ENCODE measurements at places on chromosomes 11 and 22. TPM values are rescaled to one million over a fixed set of nuclear protein-coding genes. Genes with fewer than 3 reads are reported as not detected.

GRCh38 chr11:90795746-90796145 lies 572.9 kb upstream of the CHORDC1 start:
- H3K4me1 ChIP-seq, result no peaks in the 10 kb centered on the region
- no peak for DNase-seq
- H3K36me3 ChIP-seq, result no peaks in the 10 kb centered on the region
- H3K4me3 ChIP-seq, result no peak overlapping the region
- H3K27ac ChIP-seq, result no peak overlapping the region
- no peaks in the 10 kb centered on the region for H3K27me3 ChIP-seq

PHOX2A gene
- not detected for total RNA-seq

POTEH gene
- not detected for total RNA-seq

FOLH1 gene
- 8.2 TPM for total RNA-seq

DNA sequence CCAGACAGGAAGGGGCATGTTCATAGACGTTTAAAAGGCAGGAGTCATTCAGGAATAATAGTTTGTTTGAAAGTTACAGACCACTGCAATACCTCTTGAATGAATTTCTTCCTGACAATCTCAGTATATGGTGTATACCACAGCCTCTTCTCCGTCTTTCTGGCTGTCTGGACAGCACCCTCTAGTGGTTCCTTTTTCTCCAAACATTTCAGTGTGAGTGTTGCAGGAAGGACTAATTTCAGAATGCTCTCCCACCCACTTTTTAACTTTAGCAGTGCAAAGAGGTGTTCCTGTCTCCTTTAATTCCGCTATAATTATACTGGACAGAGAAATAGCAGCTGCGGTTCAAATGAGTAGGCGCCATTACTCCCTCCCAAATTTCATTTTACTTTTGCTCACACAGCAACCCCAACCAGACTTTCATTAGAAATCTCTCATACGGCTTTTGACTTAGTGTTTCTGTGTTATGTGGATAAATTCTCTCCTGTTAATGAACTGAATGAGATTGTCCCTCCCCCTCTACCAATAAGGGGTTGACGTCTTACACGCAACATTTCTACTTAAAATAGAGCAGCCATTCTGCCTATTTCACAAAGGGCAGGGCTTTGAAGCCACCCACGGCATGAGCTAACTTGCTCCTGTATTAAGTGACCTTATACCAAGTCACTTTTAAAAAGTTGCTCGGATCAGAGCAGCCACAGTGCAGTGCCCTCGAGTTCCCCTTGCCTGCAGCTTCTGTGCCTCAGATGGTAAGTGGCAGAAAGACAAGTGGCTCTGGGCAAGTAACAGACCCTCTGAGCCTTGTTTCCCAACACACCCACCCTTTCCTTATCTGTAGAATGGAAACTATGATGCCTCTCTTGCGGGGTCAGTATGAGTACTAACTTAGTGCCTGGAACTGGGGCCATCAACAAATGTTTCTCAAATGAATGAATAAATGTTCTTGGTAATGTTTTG lies 368.6 kb downstream of the OPCML start:
- no peaks in the 10 kb centered on the region for H3K36me3 ChIP-seq
- no peaks in the 10 kb centered on the region for H3K4me1 ChIP-seq
- no peak for DNase-seq
- no peak overlapping the region for H3K27ac ChIP-seq

CYP2D6 gene
- 0.16 TPM for total RNA-seq

GRCh38 chr11:85756401-85757200 lies 54.3 kb downstream of the SYTL2 start:
- no peak overlapping the region for H3K27ac ChIP-seq
- H3K4me3 ChIP-seq, result no peak overlapping the region
- H3K4me1 ChIP-seq, result no peaks in the 10 kb centered on the region
- H3K27me3 ChIP-seq, result no peaks in the 10 kb centered on the region
- H3K36me3 ChIP-seq, result no peaks in the 10 kb centered on the region

DNA sequence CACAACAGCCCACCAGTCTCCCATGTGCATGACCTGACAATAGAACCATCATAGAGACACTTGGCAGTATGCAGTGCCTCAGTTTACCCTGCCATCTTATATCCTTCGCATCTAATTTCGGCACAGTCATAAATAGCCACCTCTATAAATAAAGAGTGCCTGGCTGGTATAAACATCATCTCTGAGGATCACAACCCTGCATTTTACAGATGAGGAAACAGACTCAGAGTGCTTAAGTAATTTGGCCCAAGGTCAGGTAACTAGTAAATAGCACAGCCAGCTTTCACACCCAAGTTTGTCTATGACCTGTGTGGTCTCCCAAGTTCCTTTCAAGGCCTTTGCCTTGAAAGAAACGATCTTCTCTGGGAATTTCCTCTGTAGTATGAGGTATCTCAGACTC lies 44.6 kb downstream of the CYB5R2 start:
- H3K4me3 ChIP-seq, result no peak overlapping the region
- H3K27me3 ChIP-seq, result no peaks in the 10 kb centered on the region
- no peaks in the 10 kb centered on the region for H3K4me1 ChIP-seq
- DNase-seq, result no peak
- no peak overlapping the region for H3K27ac ChIP-seq

- H3K4me3 ChIP-seq, result no peak overlapping the region
- no peak overlapping the region for H3K27ac ChIP-seq
- H3K4me1 ChIP-seq, result no peaks in the 10 kb centered on the region
- no peaks in the 10 kb centered on the region for H3K27me3 ChIP-seq
- H3K36me3 ChIP-seq, result no peaks in the 10 kb centered on the region
Observed at GRCh38 chr11:22879630-22880029, 19.4 kb upstream of the CCDC179 start.

DNA sequence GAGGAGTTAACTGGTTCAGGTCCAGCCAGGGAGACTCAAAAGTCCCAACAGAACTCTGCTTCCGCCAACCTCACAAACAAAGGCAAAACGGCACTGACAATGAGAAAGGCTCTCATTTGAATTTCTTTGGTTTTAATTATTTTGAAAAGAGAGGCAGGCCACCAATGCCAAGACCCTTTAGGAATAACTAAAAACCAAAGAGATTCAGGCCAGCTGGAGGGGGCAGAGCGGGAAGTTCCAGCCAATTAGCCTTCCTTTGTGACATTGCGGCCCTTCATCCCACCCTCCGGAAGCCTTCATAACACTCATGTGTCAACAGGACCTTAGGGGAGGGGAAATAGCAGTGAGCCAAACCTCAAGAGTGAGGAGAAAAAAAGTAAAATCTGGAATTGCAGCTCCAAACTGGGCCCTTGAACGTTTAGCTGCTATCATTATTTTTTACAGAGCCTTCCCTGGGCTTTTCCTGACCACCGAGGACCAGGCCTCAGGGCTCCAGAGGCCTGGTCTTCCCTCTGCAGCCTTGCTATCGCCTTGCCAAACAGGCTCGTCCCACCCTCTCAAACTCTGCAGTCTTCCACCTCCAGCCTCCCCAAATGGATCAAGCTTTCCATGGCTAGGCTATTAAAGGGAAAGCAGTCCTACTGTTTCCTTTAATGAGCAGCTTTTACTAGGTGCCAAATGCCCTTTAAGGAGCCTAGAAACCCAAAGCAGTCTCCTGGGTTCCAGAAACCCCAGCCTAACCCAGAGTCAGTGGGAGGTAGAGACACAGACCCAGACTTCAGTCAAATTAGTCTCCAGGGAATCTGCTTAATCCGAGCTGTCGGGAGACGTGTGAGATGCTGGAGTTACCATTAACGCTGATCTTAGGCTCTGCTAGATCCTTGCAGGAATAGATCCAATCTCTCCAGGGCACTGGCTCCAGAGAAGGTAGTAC lies 114.2 kb downstream of the CCDC34 start:
- H3K4me1 ChIP-seq, result no peaks in the 10 kb centered on the region
- no peaks in the 10 kb centered on the region for H3K36me3 ChIP-seq
- H3K27ac ChIP-seq, result peak overlapping the region; percentile 50
- no peak for DNase-seq
- no peak overlapping the region for H3K4me3 ChIP-seq
- no peaks in the 10 kb centered on the region for H3K27me3 ChIP-seq

SCGB1A1 gene
- not detected for total RNA-seq

DNA sequence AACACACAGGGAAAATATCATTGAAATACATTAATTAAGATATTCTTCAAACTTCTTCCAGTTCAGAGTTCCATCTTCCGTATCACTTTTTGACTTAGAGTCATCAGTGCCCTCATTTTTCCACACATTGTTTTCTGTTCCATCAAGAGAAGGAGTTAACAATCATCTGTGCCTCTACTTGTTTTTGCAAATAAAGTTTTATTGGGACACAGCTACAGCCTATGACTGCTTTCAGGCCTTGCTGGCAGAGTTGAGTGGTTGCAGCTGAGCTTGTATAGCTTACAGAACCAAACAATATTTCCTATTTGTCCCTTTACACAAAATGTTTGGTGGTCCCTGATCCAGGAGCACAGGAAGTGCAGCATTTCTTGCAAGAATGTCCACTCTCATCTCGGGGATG lies 51.6 kb downstream of the SGSM1 start:
- H3K27me3 ChIP-seq, result no peaks in the 10 kb centered on the region
- no peak overlapping the region for H3K27ac ChIP-seq
- DNase-seq, result no peak
- no peaks in the 10 kb centered on the region for H3K36me3 ChIP-seq

NXPE1 gene
- total RNA-seq, result 1.3 TPM

LRRN4CL gene
- 13.6 TPM for total RNA-seq

- no peaks in the 10 kb centered on the region for H3K36me3 ChIP-seq
- H3K4me1 ChIP-seq, result no peaks in the 10 kb centered on the region
Observed at GRCh38 chr11:122686111-122686510, 30.6 kb downstream of the UBASH3B start.

- no peaks in the 10 kb centered on the region for H3K27me3 ChIP-seq
- no peak overlapping the region for H3K27ac ChIP-seq
- DNase-seq, result no peak
- H3K36me3 ChIP-seq, result no peaks in the 10 kb centered on the region
- H3K4me1 ChIP-seq, result peaks cover 10% of the 10 kb centered on the region
Observed at GRCh38 chr22:20128902-20129746, 2.5 kb upstream of the ZDHHC8 start.

CECR2 gene
- 0.32 TPM for total RNA-seq

DNA sequence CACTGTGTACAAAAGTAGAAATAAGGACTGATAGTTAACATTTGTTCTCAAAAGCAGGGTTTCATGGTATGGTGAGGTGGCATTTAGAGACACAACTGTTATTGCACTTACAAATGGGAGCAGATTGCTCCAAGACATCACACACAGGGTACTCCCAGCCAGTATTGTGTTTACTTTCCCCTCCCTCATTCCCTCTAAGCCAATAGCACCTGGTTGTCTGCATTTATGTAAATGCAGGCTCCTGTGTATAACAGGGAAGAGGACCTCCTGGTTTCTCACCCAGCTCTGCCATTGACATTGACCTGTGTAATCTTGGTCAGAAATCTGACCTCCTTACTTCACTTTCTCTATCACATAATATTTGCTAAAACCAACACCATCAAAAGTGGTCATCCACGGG lies 154.4 kb downstream of the NAV2 start:
- no peaks in the 10 kb centered on the region for H3K27me3 ChIP-seq
- H3K4me1 ChIP-seq, result no peaks in the 10 kb centered on the region
- H3K4me3 ChIP-seq, result no peak overlapping the region

- H3K4me1 ChIP-seq, result no peaks in the 10 kb centered on the region
- H3K27ac ChIP-seq, result no peak overlapping the region
- no peaks in the 10 kb centered on the region for H3K36me3 ChIP-seq
- H3K4me3 ChIP-seq, result no peak overlapping the region
Observed at GRCh38 chr11:47398551-47398950, 9.8 kb upstream of the SLC39A13 start.

DNA sequence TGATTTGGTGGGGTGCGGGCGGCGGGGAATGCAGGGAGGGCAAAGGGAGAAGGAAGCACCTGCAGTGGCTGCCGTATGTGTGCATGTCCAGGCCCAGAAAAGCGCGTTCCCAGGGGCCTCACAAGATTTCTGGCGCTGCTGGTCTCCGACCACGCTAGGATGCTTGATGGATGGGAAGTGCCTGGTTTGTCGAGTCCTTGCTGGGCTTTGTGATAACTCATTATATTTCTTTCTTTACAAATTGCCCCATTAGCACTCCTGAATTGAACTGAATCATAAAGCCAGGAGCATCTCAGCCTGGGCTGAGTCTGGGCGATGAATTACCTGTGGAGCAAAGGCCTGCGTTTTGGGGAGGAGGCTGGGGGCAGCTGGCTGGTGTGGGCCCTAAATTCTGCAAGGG lies 69.2 kb upstream of the LMO1 start:
- no peak overlapping the region for H3K27ac ChIP-seq
- H3K36me3 ChIP-seq, result no peaks in the 10 kb centered on the region
- no peaks in the 10 kb centered on the region for H3K27me3 ChIP-seq
- H3K4me3 ChIP-seq, result no peak overlapping the region
- no peak for DNase-seq

GRCh38 chr11:82992223-82992622 lies 79.5 kb downstream of the RAB30 start:
- no peaks in the 10 kb centered on the region for H3K36me3 ChIP-seq
- DNase-seq, result no peak
- no peak overlapping the region for H3K27ac ChIP-seq
- H3K4me3 ChIP-seq, result no peak overlapping the region

- no peaks in the 10 kb centered on the region for H3K36me3 ChIP-seq
- peaks cover 6% of the 10 kb centered on the region for H3K4me1 ChIP-seq
- no peaks in the 10 kb centered on the region for H3K27me3 ChIP-seq
- DNase-seq, result peak; percentile 65
Observed at GRCh38 chr11:47768101-47768612, 1.0 kb upstream of the FNBP4 start.

- H3K27ac ChIP-seq, result no peak overlapping the region
- H3K4me1 ChIP-seq, result no peaks in the 10 kb centered on the region
- no peaks in the 10 kb centered on the region for H3K36me3 ChIP-seq
- no peak for DNase-seq
- no peaks in the 10 kb centered on the region for H3K27me3 ChIP-seq
- no peak overlapping the region for H3K4me3 ChIP-seq
Observed at GRCh38 chr11:122695076-122695615, 39.6 kb downstream of the UBASH3B start.

- no peak overlapping the region for H3K27ac ChIP-seq
- no peak for DNase-seq
- H3K27me3 ChIP-seq, result no peaks in the 10 kb centered on the region
- no peaks in the 10 kb centered on the region for H3K4me1 ChIP-seq
- no peaks in the 10 kb centered on the region for H3K36me3 ChIP-seq
- no peak overlapping the region for H3K4me3 ChIP-seq
Observed at GRCh38 chr22:46934172-46934745, 171.8 kb downstream of the TBC1D22A start.

- H3K4me1 ChIP-seq, result peaks cover 14% of the 10 kb centered on the region
- no peaks in the 10 kb centered on the region for H3K27me3 ChIP-seq
- DNase-seq, result no peak
- peak overlapping the region; percentile 75 for H3K4me3 ChIP-seq
- H3K27ac ChIP-seq, result peak overlapping the region; percentile 70
- no peaks in the 10 kb centered on the region for H3K36me3 ChIP-seq
Observed at GRCh38 chr11:64251753-64252002, 348 bp downstream of the PLCB3 start.

- peak overlapping the region; percentile 89 for H3K27ac ChIP-seq
- H3K27me3 ChIP-seq, result no peaks in the 10 kb centered on the region
- H3K36me3 ChIP-seq, result no peaks in the 10 kb centered on the region
- H3K4me1 ChIP-seq, result peaks cover 9% of the 10 kb centered on the region
Observed at GRCh38 chr11:66619080-66619554, 2.7 kb downstream of the RBM14 start.
